NCI-H524 treated with DMSO at 0.1 percent for 48 hours (cell line): ENCODE measurements at places on chromosomes 3 and 15.

- DNase-seq, result no peak
Measured at GRCh38 chr15:47754312-47754711, 37.0 kb downstream of the SEMA6D start.

DNA sequence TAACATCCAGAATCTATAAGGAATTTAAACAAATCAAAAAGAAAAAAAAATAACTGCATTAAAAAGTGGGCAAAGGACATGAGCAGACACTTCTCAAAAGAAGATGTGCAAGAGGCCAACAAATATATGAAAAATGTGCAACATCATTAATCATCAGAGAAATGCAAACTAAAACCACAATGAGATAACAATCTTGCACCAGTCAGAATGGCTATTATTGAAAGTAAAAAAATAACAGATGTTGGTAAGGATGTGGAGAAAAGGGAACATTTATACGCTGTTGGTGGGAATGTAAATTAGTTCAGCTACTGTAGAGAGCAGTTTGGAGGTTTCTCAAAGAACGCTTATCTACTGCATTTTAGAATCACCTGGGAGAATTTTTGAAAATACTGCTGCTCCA, 186.1 kb downstream of the OTOL1 start:
- no peak for DNase-seq

- no peak for DNase-seq
Measured at GRCh38 chr3:188052169-188053035, 101.6 kb upstream of the LPP start.

- no peak for DNase-seq
Measured at GRCh38 chr3:56595975-56596840, 39.2 kb downstream of the CCDC66 start.

DNA sequence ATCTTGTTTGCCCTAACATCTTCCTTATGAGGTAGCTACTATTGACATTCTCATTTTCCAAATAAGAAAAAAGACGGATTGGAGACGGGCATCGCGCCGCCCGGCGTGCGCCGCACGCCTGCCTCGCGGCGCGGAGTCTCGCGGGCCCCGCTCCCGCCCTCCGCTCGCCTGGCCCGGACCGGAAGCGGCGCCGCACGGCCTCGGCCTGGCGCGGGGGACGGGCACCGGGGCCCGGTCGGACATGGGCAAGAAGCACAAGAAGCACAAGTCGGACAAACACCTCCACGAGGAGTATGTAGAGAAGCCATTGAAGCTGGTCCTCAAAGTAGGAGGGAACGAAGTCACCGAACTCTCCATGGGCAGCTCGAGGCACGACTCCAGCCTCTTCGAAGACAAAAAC, 112.0 kb downstream of the IL12A start:
- no peak for DNase-seq

GRCh38 chr3:52146189-52146588, 8.0 kb downstream of the POC1A start:
- DNase-seq, result no peak

DNA sequence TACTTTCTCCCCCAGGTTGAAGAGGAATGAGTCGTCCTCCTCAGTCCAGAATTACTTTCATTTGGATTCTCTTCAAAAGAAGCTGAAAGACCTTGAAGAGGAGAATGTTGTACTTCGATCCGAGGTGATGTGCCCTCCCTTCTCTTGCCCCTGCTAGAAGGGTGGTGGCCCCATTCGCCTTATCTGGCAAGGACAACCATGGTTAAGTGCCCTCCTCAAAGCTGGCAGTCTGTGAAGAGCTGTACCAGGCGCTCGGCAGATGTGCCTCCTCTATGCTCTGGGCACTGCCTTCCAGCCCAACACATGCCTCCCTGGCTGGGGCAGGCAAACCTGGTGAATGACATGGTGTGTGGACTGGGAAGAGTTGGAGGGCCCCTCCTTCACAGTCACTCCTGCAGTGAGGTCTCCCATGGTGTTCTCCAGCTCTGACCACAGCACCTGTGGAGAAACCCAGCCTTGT, 77.0 kb downstream of the CCK start:
- DNase-seq, result no peak

GRCh38 chr3:87191175-87191574, 35.9 kb upstream of the CHMP2B start:
- no peak for DNase-seq

- no peak for DNase-seq
Measured at GRCh38 chr3:60622349-60622748, 628.9 kb downstream of the FHIT start.

GRCh38 chr3:164732166-164732565, 346.1 kb downstream of the SI start:
- no peak for DNase-seq

DNA sequence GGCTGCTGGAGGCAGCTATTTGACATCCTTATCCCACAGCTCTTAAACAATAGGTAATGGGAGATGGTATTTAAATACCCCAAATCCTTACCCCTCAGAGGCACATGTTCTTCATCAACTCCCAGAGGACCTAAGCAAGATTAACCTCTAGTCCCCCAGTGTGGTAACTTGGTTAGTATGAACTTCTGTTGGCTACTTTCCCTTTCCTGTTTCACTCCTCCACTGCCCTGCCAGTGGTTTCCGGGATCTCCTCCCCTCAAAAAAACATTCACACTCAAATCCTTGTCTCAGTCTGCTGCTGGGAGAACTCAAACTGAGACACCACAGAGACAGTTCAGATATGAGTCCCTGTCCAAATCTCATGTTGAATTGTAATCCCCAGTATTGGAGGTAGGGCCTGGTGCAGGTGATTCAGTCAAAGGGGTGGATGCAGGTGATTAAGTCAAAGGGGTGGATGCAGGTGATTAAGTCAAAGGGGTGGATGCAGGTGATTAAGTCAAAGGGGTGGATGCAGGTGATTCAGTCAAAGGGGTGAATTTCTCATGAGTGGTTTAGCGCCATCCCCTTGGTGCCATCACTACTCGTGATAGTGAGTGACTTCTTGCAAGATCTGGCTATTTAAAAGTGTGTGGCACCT, 335.0 kb upstream of the CTNNB1 start:
- no peak for DNase-seq

GRCh38 chr3:36476286-36476942, 96.1 kb downstream of the STAC start:
- DNase-seq, result no peak

DNA sequence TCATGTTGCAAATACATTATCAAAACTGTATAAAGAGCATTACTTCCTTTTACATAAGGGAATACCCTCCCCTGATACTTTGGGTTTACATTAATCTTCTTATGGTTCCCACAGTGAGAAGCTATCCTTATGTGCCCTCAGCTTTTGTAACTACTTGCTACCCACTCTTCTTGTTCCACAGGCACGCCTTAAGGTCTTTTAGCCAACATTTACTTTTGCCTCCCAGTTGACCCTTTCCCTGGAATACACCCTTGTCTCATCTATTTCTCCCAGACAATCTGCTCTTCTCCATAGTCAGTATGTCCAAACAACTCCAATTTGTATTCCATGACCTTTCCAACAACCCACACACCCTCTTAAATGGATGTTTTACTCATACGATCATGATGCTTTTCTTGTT, 116.8 kb upstream of the COL8A1 start:
- DNase-seq, result no peak

DNA sequence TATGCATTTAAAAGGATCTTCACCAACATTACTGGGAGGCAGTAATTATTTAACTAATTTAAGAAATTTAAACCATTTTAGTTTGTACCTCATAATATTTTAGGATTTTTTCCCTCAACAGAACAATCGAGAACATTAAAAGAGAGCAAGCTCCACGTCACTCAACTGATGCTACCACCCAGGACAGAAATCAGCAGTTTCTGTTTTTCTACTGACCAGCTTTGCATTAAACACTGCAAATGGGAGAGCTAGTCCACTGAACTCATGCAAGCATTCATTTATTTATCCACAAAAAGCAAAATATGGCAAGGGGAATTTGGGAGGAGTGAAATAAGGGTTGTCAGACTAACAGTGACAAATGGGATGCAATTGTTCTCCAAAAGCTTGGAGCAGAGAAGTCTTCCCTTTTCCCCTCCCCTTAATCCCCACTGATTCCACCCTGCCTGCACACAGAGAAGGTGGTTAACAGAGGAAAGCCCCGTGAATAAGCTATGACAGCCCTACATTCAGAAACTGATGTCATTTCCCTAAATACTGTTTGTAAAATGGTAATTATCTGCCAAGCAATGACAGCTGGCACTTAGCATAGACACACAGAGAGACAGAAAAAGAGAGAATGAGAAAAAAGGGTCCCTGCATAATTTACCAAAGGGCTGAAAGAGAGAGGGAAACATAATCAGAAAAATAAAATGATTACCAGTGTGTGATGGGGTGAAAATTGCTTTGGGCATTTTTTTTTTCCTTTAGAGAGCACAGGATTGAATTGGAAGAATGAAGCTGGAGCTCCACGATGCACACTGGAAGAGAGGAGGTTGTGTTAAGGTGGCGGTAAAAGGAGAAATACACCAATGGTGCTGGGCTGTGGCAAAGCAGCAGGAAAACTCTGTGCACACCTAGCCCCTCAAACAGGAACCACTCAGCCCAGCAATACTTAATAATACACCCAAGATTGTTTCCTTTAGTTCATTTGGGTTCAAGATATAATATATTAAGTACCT, 777.4 kb downstream of the TUSC7 start:
- no peak for DNase-seq

GRCh38 chr3:59957150-59957549, 907.3 kb upstream of the CFAP20DC start:
- no peak for DNase-seq

- DNase-seq, result peak; percentile 7
Measured at GRCh38 chr15:47987908-47988532, 132.8 kb upstream of the SLC24A5 start.

DNA sequence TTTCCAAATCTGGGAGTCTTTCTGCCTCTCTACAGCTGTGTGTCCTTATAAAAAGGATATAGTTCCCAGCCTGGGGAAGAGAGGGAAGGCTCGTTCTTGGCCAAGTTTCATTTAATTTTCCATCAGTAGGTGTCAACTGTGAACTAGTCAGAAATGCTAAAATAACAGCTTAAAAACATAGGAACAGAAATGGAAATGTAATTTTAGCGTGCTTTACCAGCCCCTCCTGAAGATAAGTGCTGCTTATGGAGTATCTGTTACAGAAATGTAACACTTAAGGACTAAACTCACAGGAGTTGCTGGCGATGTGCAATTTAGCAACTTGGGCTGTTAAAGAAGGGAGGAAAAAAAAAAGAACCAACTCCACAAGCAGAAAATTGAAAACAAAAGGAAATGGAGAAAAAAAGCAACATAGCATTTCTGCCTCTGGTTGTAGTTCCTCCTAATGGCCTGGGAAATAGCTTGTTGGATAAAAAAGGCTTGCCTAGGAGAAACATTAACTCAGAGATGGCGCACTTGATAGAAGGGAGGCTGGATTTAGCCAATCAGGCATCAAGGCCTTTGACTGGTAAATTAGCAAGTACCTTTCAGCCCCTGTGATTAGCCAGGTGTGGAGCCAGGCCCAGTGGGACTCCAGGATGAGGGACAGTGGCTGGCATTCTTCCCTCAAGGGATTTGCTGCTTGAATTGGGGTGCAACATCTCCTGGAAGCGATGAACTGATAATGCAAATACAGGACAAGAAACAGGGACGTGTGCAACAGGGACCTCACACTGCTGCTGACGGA, 84.3 kb downstream of the RPLP1 start:
- DNase-seq, result no peak

- DNase-seq, result no peak
Measured at GRCh38 chr3:158381262-158381868, 189.6 kb upstream of the MLF1 start.

DNA sequence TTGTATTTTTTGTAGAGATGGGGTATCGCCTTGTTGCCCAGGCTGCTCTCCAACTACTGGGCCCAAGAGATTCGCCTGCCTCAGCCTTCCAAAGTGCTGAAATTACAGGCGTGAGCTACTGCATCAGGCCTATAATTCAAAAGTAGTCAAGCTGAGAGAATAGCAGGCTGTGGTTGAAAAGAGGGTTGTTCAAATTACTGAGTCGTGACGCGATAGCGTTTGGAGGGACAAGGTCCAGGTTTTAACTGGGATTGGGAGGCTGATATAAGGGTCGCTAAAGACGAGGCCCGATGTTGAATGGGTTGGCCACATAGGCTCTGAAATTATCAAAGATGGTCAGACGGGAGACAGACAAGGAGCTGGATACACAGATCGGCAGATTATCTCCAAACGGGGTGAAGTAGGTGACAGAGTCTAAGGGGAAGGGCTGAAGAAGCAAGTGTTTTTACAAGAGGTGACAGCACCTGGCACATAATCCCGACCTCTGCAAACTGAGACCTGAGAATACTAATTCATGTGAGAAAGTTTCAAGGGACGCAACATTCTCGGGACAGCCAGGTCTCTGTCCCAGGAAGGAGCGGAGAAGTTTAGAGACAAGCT, 759 bp upstream of the ARID3B start:
- DNase-seq, result no peak

DNA sequence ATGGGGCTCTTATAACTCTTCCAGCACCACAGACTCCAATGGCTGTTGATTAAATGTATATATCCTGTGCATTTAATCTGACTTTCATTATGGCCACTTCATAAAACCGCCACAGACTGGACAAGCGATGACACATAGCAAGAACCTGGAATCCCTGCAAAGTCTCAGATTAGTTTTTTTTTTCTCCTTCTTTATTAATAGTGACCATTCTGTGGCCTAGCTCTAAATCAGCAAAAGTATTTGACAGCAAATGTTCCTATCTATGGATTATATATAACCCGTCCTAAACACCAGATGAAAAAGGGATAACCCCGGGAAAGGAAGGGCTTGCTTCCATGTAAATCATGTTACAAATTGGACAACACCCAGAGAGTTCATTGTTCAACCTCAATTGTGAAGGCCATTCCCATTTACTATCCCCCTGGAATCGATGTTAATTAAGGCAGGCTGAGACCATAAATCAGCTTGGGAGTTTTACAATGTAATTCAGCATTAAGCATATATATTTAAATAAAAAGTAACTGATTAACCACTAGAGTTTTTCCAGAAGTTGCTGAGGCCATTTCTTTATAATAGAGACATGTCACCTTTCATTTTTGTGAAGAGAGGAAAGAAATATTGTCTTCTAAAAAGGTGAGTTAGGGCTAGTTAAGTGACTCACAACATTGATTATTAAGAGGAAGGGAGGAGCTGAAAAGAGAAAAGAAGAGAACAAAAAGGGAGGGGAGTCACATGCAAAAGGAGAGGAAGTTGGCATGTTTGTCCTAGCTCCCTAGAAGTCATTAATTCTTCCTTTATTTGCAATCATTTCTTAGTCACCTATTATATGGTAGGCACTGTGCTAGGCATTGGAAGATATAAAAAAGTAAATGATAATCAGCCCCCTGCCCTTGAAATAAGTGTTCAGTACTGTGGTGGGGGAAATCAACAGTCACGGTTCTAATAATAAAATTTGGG, 26.2 kb downstream of the ALDH1A2 start:
- DNase-seq, result no peak

- DNase-seq, result no peak
Measured at GRCh38 chr3:25471081-25471768, 43.2 kb downstream of the RARB start.

- no peak for DNase-seq
Measured at GRCh38 chr15:94631608-94632007, 400.2 kb downstream of the MCTP2 start.

- DNase-seq, result no peak
Measured at GRCh38 chr15:97383516-97383915, 577.0 kb upstream of the ARRDC4 start.
